ENCODE measurements at places on chromosomes 12 and 14.

DNA sequence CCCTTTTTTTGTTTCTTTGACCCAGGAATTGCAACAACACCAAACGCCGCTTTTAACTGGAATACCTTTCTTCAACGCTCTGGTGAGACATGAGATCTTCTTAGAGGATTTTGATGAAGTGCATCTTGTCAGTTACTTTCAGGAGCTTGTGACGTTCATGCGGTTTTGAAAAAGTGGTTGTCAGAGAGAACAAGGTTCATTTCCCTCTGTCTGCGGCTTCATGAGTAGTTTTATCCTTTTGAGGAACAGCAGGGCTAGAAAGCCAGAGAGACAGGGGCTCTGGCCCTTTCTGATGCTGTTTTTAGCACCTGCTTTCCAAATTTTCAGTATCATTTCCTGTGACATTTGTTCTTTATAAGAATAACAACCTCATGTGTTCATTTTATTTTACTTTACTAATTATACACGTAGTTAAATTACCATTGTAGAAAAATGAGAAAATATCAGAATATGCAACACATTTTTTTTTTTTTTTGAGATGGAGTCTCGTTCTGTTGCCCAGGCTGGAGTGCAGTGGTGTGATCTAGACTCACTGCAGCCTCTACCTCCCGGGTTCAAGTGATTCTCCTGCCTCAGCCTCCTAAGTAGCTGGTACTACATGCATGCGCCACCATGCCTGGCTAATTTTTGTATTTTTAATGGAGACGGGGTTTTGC lies 61.8 kb downstream of the GLT1D1 start:
- DNase-seq = no peak

GRCh38 chr14:77502109-77502782 lies 3.6 kb upstream of the ISM2 start:
- no peak for DNase-seq

DNA sequence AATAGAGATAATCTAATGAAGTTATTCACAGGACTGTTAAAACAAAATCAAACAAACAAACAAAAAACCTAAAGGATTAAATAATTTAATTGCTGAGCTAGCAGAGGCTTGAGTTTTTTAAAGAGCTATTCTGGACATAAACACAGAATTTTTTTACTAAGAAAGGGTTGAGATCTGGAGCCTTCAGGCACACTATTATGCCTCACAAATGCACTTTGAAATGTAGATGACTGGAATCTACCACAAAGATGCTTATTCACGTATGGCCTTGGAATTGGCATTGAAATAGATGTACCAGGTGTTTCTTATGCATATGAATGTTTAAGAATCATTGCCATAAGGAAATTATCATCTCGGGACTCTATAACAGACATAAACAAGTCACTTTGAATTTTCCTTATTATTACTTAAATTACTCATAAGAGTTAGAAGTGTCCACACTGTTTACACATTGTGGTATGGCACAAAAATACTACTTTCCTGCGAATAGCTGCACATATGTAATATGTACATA lies 21.6 kb downstream of the PUS7L start:
- DNase-seq = no peak

DNA sequence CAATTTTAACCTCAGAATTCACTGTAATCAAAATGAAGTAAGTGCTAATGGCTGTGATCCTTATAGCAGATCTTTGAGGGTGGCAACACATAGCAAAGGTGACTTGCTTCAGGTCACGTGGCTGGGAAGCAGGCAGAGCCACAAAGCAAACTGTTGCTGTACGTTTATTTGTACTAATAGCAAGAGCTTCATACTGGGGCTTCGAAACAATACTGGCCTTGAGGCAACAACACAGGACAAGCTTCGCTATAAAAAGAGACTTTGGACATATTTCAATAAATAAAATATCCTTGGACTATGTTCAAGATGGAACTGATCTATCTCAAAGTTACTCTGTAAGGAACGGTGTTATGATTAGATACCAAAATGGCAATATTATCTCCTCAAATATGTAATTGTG lies 44.6 kb downstream of the MSRB3 start:
- no peak for DNase-seq

GRCh38 chr12:11929714-11930113 lies 141.0 kb upstream of the BCL2L14 start:
- DNase-seq = no peak

GRCh38 chr14:36293824-36294223 lies 26.6 kb downstream of the MBIP start:
- DNase-seq = no peak

DNA sequence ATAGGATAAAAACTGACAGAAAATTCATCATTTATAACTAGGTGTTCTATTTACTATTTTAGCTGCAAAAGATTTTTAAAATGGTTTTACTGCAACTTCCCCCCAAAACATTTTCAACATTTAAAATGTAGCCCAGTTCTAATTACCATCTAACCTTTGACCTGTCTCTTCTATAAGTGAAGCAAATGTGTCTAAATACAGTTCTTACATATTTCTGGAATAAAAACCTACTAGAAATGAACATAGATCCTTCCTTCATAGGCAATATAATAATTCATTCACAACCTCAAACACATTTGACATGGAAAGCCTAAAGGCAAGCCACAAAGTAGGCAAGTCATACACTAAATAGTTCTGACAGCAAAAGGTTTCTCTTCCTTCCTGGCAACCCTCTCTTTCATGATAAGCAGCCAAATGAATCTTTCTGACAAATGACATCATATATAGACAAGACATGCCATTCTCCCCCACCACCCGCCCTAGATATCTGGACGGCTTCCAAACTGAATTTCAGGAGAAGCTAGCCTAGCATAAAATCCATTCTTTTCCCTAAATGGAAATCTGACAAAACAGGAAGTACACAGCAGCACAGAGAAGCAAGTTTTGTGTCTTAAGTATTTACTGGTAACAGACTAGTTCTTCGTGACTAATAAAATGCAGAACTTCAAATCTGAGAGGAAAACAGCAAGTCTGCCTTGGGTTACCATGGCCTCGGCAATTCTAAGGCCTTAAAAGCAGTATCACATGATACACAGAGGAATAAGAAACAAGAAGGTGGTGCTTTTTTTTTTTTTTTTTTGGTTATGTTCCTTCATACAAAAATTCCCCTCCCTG lies 17.2 kb upstream of the ARID4A start:
- DNase-seq = no peak

- no peak for DNase-seq
These were observed 147.5 kb upstream of the AVPR1A start for GRCh38 chr12:63298386-63298930.

All from GM18507 (cell line).